ENCODE measurements at places on chromosomes 4 and X.
A peak's percentile ranks its signal among the peaks of the same experiment; 100 is the strongest.

DNA sequence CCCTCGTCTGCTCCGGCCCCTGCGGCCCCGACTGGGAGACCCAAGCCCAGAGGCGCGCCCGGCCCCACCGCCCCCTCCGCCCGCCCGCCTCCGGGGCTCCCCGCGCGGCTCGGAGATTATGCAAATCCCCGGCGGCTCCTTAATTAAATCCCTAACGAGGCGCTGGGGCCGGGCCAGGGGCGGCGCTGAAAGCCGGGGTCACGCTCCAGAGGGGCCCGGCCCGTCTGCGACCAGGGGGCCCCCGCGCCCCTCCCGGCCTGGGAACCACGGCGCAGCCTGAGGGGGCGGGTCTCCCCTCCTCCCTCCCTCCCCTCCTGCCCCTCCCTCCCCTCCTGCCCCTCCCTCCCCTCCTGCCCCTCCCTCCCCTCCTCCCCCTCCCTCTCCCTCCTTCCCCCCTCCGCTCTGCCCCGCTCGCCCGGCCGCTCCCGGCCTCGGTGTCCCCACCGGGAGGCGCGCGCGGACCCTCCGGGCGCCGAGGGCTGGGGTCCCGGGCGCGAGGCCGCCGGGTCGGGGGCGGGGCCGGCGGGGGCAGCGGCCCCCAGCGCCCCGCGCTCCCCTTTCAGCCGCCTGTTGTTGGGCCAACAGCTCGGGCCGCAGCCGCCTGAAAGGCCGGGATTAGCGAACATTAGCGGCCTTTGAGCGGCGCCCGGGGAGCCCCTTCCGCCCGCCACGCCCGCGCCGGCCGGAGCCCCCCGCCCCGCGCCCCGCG lies 25.9 kb upstream of the FGFR3 start:
- peaks cover 26% of the 10 kb centered on the region for H3K4me1 ChIP-seq
- no peaks in the 10 kb centered on the region for H3K27me3 ChIP-seq
- peak overlapping the region; percentile 51 for H3K4me3 ChIP-seq

DNA sequence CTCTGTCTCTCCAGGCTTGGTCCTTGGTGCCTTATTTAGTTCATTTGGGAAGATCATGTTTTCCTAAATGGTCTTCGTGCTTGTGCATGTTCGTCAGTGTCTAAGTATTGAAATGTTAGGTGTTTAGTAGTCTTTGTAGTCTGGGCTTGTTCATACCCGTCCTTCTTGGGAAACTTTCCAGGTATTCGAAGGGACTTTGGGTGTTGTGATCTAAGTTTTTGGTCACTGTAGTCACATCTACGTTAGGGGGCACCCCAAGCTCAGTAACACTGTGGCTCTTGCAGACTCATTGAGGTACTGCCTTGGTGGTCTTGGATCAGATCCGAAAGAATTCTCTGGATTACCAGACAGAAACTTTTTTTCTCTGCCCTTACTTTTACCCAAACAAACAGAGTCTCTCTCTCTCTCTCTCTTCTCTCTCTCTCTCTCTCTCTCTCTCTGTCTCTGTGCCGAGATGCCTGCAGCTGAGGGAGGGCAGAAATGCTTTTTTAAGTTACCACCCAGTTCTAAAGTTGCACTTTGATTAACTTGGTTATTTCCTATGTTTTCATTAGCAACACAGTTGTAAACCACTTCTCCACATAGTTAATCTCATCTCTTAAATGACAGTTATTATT lies 67.6 kb upstream of the SLC7A3 start:
- peak; percentile 65 for DNase-seq
- H3K4me3 ChIP-seq = no peak overlapping the region
- no peaks in the 10 kb centered on the region for H3K4me1 ChIP-seq
- no peak overlapping the region for H3K27ac ChIP-seq

- H3K27me3 ChIP-seq = no peaks in the 10 kb centered on the region
- no peak for DNase-seq
- H3K4me1 ChIP-seq = no peaks in the 10 kb centered on the region
These were observed 707.9 kb upstream of the PITX2 start for GRCh38 chr4:111330786-111331185.

DNA sequence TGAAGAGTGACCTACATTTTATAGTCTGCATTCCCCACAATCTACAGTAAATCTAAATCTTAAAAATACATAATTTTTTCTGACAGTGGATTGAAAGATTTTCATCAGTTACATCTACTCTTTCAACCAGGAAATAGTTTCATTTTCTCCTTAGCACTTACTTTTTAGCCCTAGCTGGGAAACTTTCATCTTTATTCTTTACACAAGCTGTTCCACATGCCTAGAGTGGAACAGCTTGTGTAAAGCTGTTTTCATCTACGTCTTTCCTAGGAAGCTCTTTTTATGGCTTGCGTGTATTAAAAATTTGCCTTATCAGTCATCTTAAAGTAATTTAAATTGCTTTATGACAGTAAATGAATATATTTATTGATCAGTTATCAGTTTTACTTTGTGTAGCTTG lies 40.5 kb downstream of the RBPJ start:
- H3K36me3 ChIP-seq = 0 out of 2 replicates have a peak, but pooled peaks cover 3% of the 10 kb centered on the region
- no peak for DNase-seq
- peak overlapping the region; percentile 21 for H3K27ac ChIP-seq
- no peaks in the 10 kb centered on the region for H3K27me3 ChIP-seq

GRCh38 chrX:153645151-153645550 lies 1.9 kb upstream of the DUSP9 start:
- no peaks in the 10 kb centered on the region for H3K4me1 ChIP-seq
- peaks cover 88% of the 10 kb centered on the region for H3K27me3 ChIP-seq
- DNase-seq = no peak
- H3K36me3 ChIP-seq = no peaks in the 10 kb centered on the region
- H3K4me3 ChIP-seq = no peak overlapping the region

DNA sequence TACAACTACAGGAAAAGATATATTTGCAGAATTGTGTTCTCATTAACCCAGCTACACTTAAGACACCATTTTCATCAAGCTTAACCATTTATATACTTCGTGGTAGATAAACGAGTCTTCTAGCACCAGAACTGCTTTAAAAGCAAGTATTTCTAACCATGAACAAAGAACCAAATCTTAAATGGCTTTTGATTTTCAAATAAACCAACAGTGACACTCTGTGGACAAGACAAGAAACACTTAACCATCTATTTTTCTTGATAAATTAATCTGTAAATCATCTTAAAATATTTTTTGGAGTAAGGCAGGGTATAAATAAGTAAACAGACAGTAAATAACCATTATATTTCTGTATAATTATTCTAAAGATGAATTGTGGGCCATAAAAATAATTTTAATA lies 10.2 kb downstream of the BEND2 start:
- H3K27ac ChIP-seq = no peak overlapping the region
- H3K4me1 ChIP-seq = no peaks in the 10 kb centered on the region
- H3K27me3 ChIP-seq = no peaks in the 10 kb centered on the region
- no peaks in the 10 kb centered on the region for H3K36me3 ChIP-seq
- no peak overlapping the region for H3K4me3 ChIP-seq
- DNase-seq = peak; percentile 26

DNA sequence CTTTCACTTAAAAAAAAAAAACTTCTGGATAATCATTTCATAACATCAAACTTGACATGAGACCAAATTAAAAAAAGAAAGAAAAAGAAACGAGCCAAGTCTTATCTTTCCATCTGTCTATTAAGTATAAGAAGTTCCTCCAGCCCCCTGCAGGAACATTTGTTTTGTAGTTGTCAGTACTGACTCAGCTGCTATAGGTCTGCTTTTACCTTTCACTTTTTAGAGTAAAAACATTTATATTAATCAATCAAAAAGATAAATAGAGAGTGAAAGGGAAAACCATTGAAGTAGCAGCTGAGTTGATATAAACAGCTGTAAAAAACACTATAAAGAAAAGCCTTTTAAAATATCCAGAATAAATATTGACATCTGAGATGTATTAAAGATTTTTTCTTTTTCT lies 46.1 kb downstream of the CCDC158 start:
- no peaks in the 10 kb centered on the region for H3K36me3 ChIP-seq
- peaks cover 11% of the 10 kb centered on the region for H3K4me1 ChIP-seq
- H3K27ac ChIP-seq = no peak overlapping the region

- H3K4me3 ChIP-seq = no peak overlapping the region
- DNase-seq = no peak
- H3K27me3 ChIP-seq = no peaks in the 10 kb centered on the region
- no peak overlapping the region for H3K27ac ChIP-seq
These were observed 24.0 kb downstream of the PLRG1 start for GRCh38 chr4:154526151-154526550.

DNA sequence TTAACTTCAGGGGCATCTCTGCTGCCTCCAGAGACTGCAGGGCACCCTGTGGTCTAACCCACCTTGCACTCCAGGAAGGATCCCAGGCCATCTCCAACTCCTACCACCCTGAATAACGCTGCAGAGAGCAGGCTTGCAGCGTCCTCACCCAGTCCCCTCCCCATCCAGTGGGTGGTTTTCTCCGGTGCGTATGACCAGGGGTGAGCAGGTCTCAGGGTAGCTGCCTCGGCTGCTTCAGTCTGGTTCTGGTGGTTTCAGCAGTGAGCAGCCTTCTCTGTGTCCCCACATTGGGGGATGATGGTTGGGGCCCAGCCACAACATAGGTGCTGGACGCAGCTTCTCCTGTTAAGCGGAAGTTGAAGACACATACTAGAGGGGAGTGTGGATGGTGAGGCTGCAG lies 38.6 kb upstream of the SORCS2 start:
- no peak overlapping the region for H3K27ac ChIP-seq
- H3K36me3 ChIP-seq = no peaks in the 10 kb centered on the region
- H3K27me3 ChIP-seq = no peaks in the 10 kb centered on the region
- H3K4me1 ChIP-seq = no peaks in the 10 kb centered on the region
- no peak overlapping the region for H3K4me3 ChIP-seq

DNA sequence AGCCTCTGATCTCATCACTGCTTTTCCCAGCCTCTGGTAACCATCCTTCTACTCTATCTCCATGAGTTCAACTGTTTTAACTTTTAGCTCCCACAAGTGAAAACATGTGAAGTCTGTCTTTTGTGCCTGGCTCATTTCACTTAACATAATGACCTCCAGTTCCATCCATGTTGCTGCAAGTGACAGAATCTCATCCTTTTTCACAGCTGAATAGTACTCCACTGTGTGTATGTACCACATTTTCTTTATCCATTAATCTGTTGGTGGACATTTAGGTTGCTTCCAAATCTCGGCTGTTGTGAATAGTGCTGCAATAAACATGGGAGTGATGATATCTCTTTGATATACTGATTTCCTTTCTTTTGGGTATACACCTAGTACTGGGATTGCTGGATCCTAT lies 109.5 kb downstream of the FRYL start:
- no peak overlapping the region for H3K27ac ChIP-seq
- peaks cover 26% of the 10 kb centered on the region for H3K4me1 ChIP-seq
- DNase-seq = no peak

DNA sequence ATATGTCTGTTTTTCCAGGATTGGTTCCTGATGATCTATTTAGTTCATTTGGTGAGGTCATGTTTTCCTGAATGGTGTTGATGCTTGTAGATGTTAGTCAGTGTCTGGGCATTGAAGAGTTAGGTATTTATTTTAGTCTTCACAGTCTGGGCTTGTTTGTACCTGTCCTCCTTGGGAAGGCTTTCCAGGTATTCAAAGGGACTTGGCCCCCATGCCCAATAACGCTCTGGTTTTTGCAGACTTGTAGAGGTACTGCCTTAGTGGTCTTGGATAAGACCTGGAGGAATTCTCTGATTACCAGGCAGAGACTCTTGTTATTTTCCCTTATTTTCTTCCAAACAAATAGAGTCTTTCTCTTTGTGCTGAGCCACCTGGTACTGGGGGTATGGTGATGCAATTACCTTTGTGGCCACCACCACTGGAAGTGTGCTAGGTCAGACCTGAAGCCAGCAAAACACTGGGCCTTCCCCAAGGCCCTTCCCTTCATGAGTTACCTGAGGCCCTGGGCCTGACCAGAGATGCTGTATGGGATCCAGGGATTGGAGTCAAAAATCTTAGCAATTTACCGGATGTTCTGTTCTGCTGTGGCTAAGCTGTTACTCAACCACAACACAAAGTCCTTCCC lies 63.3 kb upstream of the RXFP1 start:
- no peaks in the 10 kb centered on the region for H3K27me3 ChIP-seq
- H3K27ac ChIP-seq = no peak overlapping the region
- no peak for DNase-seq
- no peaks in the 10 kb centered on the region for H3K36me3 ChIP-seq

- no peaks in the 10 kb centered on the region for H3K4me1 ChIP-seq
- no peak overlapping the region for H3K27ac ChIP-seq
- no peak overlapping the region for H3K4me3 ChIP-seq
- H3K27me3 ChIP-seq = no peaks in the 10 kb centered on the region
- H3K36me3 ChIP-seq = no peaks in the 10 kb centered on the region
These were observed 101.0 kb downstream of the PAPSS1 start for GRCh38 chr4:107619066-107619465.

GRCh38 chrX:148940411-148940996 lies 440.1 kb downstream of the AFF2 start:
- H3K4me1 ChIP-seq = no peaks in the 10 kb centered on the region
- no peak overlapping the region for H3K4me3 ChIP-seq
- H3K27me3 ChIP-seq = no peaks in the 10 kb centered on the region
- no peaks in the 10 kb centered on the region for H3K36me3 ChIP-seq
- no peak overlapping the region for H3K27ac ChIP-seq

DNA sequence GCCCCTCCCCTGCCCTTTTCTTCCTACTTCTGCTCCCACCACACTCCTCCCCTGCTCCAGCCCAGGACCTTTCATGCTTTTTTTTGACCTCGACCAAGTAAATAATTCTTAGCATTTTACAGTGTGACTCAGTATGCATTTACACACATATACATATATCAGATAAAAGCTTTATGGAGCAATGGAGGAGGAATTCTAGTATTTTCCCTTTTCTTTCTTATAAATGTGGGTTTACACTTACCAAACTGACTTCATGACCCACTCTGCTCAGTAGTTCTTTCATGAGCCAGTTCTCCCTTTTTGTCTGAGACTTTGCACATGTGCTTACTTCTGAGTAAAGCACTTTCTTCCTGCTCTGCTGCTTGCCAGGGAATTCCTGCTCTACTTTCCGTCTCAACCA lies 111.8 kb upstream of the H2AZ1 start:
- H3K36me3 ChIP-seq = no peaks in the 10 kb centered on the region
- H3K4me1 ChIP-seq = peaks cover 4% of the 10 kb centered on the region
- H3K4me3 ChIP-seq = no peak overlapping the region
- no peak for DNase-seq
- H3K27me3 ChIP-seq = no peaks in the 10 kb centered on the region

DNA sequence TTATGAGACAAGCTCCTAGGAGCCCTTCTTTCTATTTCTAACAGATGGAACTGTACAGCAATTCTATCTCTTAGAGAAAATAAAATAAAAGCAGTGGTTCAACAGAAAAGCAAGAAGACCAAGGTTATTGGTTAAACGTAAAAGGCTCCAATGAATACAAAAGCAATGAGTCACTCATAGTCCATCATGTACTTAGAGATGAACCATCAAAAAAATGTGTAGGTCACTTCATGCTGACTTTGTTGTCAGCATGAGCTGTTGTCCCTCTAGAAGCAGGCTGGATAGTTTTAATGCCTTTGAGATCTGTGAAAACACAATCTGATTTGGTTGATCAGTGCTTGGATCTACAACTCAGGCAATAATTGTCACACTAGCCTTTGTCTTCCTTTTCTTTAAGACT lies 378.6 kb upstream of the ANXA10 start:
- no peak overlapping the region for H3K4me3 ChIP-seq
- no peak overlapping the region for H3K27ac ChIP-seq
- no peaks in the 10 kb centered on the region for H3K36me3 ChIP-seq

GRCh38 chr4:180059216-180059881 lies 2183.9 kb upstream of the TENM3 start:
- peak; percentile 55 for DNase-seq
- H3K4me1 ChIP-seq = peaks cover 5% of the 10 kb centered on the region
- no peak overlapping the region for H3K27ac ChIP-seq
- peak overlapping the region; percentile 92 for H3K4me3 ChIP-seq
- no peaks in the 10 kb centered on the region for H3K36me3 ChIP-seq

- no peak overlapping the region for H3K4me3 ChIP-seq
- no peaks in the 10 kb centered on the region for H3K4me1 ChIP-seq
- no peak overlapping the region for H3K27ac ChIP-seq
These were observed 5.2 kb upstream of the SCFD2 start for GRCh38 chr4:53371049-53371448.

Measured in GM23338 (cell line).